ENCODE measurements at places on chromosomes 3 and 15.

DNA sequence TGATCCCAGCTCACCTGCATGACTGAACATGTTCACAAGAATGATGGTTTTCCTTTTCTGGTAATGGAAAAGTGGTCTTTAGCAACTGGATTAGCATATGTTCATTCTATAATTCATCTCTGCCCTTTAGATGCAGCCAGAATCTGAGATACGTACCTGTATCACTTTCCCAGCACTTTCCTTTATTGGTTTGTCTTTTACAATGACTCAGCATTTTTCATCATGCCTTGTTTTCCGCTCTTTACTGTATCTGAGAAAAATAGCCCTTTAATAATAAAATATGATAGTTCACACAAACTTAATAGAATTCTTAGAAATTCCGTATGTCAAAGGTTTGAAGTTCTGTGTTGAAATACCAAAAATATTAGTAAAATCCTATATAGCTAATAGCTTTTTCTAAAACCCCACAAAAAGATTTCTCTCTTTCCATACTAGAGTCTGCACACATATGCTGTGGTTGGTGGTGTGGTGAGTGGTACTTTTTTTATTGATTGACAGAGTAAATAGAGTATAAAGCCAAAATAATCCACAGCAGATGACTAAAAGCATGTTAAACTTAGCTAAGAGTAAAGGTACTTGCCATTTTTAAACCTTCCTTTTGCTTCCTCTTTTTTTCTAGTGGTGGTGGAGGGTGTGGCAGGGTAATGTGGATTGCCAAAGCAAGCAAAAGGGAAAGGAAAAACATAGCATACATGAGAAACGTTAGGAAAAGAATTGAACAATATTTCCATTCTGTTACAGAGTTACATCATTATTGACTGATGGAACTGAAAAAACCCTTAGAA lies 328.9 kb upstream of the RBMS3 start:
- no peak for DNase-seq

- no peak for DNase-seq
Measured at GRCh38 chr3:177300039-177300833, 103.0 kb upstream of the TBL1XR1 start.

GRCh38 chr3:195169011-195169649 lies 101.8 kb downstream of the XXYLT1 start:
- DNase-seq = no peak

- DNase-seq = no peak
Measured at GRCh38 chr3:166263460-166263859, 426.2 kb upstream of the BCHE start.

GRCh38 chr3:135271177-135272025 lies 476.3 kb downstream of the EPHB1 start:
- DNase-seq = no peak

DNA sequence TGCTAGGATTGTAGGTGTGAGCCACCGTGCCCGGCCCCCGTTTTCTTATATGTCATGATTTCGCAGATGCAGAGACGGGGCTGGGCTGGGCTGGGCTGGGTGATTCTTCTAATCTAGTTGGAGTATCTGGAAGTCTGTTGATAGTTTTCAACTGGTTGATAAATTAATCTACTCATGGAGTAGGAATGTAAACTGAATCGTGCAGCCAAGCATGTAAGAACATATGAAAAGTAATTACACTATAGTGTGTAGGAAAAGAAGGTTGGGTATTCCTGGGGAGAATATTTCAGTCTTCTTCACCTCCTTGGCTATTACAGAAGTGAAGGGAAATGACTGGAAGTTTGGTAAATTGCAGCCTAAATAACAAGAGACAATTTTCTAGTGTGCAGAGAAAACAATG lies 82.6 kb upstream of the MAGI1 start:
- no peak for DNase-seq

GRCh38 chr3:23800731-23801130 lies 5.0 kb upstream of the UBE2E1 start:
- DNase-seq = no peak

DNA sequence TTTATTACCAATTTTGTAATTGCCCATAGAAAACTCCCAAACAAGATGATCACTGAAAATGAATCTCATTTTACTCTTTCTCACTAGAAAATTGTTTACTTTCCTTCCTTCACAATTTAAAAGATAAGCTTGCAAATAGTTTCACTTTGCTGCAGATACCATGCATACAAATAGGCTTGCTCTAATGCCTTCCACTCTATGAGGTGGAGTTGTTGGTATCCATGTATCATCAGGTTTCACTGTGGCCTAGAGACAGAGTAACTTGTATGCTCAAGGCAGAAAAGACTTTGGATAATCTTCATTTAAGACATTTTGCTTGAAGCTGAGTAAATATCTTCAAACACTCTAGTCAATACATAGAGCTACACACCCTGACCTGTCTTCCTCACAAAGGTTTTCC lies 60.8 kb downstream of the RYK start:
- DNase-seq = no peak

DNA sequence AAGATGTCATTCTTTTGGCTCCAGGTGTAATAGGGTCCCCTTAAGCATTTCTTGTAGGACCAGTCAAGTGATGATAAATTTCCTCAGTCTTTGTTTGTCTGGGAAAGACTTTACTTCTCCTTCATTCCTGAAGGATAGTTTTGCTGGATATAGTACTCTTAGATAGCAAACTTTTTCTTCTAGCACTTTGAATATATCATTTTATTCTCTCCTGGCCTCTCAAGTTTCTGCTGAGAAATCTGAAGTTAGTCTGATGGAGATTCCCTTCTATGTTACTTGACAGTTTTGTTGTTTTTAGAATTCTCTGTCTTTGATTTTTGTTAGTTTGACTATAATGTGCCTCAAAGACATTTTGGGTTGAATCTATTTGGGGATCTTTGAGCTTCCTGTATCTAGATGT lies 181.2 kb upstream of the HES1 start:
- no peak for DNase-seq

GRCh38 chr15:75723171-75723846 lies 10.7 kb upstream of the CSPG4 start:
- DNase-seq = no peak

- no peak for DNase-seq
Measured at GRCh38 chr15:80485370-80486164, 81.4 kb downstream of the ARNT2 start.

DNA sequence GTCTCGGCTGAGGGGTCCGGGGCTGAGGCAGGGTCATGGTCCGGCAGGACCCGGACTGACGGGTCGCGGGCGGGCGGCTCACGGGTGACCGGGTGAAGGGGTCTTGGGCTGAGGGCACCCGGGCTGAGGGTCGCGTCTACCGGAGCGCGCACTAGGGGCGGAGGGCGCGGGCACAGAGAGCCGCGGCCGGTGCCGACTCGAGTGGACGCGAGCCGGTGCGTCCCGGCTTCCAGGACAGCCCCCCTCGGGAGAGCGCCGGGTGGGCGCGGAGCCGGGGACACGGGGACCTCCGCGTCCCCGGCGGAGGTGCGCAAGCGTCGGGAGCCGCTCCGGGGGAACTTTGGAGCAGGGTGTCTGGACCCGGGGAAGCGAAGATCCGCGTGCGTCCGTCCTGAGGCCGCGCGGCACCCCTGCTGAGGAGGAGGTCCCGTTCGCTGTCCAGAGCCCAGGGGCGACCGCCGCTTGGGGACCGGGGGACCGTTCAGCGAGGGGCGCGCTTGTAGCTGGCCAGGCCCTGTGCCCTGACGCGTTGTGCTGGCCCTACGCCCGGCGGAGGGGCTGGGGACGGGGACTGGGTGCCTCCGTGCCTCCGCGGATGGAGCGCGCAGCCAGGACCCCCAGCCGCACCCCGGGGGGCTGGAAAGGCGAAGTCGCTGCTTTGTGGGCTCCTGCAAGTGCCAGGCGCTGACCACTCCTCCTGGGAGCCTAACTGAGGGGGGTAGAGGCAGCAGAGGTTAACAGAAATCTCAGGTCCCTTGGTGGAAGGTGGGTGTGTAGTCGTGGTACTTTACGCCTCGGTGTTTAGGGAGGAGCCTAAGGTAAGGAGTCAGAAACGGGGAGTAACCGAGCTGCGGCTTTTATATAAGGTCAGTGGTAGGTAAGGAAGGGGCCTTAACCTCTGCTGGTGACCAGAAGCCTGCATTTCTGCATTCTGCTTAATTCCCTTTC lies at the start of gene PPARG:
Gene PPARG (plus strand): TSS at position 889 of the 948 bp plus-strand sequence. CDS start 90,642 bp downstream, outside the sequence.
- no peak for DNase-seq

GRCh38 chr3:167650459-167650858 lies 3.3 kb downstream of the WDR49 start:
- DNase-seq = no peak

DNA sequence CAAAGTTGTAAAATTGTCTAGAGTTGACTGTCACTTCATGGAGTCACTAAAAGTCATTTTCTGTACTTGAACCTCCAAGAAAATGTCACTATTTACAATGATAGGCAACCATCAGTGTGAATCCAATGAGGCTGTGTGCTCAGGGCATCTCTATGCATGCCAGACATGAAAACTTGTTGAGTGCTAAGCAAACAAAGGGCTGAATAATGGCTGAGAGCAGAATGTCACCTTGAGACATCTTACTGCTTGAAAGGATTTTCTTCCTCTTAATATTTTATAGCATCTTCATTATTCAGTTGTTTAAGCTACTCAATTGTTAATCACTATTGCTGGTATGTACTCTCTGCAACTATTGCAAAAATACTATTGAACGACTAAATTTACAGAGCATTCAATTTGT lies 184.7 kb downstream of the PLCH1 start:
- no peak for DNase-seq

DNA sequence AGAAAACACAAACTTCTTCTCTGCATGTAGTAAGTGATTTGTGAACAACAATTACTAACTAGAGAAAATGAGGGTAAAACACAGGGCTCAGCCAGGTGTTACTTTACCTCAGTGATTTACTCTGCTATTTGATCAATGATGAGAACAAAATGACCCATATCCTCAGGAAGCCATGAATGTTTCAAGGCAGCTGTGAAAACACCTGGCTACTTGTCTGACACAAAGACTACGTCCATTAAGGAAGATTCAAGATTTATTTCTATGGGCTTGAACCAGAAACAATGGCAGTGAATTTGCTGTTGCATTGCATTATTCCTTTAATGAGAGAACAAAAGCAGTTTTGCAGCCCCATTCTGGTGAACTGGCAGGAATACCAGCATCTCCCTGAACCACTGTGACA lies 374.6 kb upstream of the ARL6 start:
- no peak for DNase-seq

- DNase-seq = peak; percentile 35
Measured at GRCh38 chr3:12194669-12195161, 36.0 kb upstream of the TIMP4 start.

DNA sequence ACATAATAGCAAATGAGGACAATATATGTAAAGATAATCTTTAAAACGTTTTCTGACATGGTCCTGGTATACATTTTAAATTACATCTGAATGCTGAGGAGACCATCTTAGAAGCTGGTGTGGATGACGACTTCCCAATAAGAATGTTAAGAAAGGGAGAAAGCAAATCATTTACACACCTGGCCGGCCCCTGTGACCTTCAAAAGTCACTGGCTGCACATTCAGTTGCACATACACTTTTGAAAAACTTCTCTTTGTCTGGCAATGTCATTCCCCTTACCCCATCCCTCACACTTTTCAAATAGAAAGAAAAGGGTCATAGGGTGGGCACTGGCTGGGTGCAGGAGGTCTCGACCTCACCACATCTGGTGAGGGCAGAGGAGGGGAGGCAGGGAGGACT lies 391.0 kb downstream of the MECOM start:
- DNase-seq = no peak

Data from amniotic stem cell (primary cell).